CD4-positive, CD25-positive, alpha-beta regulatory T cell (primary cell): ENCODE measurements at places on chromosomes 2 and 18. TPM values are rescaled to one million over a fixed set of nuclear protein-coding genes. Genes with fewer than 3 reads are reported as not detected.

GRCh38 chr2:146868051-146868450 lies 976.8 kb upstream of the ACVR2A start:
- no peak for DNase-seq

- no peak for DNase-seq
Observed at GRCh38 chr2:5846881-5847280, 154.7 kb downstream of the SOX11 start.

DNA sequence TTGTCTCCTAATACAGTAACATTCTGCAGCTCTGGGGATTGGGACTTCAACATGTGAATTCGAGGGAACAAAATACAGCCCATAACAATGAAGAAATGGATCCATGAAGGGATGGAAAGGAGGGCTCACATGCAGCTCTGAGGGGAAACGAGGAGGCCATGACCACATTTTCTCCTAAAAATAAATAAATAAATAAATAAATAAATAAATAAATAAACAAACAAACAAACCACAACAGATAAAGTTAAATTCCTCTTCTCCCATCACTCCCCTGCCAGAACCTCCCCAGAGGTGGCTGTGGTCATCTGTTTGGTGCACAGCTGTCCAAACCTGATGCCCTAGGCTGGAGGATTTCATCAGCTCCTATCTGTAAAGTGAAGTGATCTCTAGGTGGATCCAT lies 42.7 kb downstream of the MAL start:
- DNase-seq = no peak

DNA sequence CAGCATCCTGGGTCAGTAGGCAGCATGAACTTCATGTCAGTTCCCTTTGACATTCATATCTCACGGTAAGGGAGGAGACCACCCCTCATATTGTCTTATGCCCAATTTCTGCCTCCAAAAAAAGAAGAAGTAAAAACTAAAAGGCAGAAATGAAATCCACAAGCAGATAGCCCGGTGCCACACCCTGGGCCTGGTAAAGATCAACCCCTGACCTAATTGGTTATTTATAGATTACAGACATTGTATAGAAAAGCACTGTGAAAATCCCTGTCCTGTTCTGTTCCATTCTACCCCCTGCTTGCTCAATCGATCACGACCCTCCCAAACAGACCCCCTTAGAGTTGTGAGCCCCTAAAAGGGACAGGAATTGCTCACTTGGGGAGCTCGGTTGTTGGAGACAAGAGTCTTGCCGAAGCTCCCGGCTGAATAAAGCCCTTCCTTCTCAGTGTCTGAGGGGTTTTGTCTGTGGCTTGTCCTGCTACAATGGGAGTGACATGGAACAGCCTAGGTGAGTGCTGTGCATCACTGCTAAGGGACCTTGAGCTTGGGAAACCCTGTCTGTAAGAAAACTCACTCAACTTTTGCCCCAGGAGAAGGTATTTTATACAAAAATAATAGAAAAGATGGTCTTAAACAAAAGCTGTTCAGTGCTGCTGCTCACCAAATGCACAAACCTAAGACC lies 11.1 kb downstream of the NDUFV2 start:
- DNase-seq = no peak

DNA sequence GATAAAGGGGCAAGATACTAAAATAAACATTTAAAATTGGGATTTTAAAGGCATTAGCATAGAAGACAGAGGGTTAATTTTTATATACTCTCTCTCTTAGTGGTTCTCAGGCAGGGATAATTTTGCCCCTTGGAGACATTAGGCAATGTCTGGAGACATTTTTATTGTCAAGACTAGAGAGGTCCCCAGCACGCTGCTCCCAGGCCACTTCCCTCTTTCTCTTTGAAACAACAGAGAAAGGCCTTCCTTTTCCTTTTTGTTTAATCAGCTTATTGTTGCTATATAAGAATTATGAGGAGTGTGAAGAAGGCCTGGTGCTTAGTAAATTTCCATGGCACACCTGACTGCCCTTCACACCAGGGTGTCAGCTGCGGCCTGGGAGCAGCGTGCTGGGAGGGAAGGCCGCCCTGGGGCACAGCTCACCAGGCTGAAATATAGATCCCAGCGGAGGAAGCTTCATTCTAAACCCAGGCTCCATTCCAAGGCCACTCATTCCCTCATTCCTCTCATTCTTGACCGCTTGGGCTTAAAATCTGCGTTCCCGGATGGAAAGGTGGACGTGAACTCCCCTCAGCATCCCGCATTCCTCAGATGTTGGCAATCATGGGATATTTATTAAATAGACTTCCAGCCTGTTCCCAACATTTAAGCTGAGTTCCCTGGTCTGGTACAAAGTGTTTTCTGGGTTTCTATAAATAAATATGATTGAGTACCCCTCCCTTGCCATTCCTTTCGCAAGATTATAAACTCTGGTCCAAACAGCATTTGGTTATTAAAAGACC lies 22.5 kb downstream of the SLC14A2 start:
- no peak for DNase-seq

DNA sequence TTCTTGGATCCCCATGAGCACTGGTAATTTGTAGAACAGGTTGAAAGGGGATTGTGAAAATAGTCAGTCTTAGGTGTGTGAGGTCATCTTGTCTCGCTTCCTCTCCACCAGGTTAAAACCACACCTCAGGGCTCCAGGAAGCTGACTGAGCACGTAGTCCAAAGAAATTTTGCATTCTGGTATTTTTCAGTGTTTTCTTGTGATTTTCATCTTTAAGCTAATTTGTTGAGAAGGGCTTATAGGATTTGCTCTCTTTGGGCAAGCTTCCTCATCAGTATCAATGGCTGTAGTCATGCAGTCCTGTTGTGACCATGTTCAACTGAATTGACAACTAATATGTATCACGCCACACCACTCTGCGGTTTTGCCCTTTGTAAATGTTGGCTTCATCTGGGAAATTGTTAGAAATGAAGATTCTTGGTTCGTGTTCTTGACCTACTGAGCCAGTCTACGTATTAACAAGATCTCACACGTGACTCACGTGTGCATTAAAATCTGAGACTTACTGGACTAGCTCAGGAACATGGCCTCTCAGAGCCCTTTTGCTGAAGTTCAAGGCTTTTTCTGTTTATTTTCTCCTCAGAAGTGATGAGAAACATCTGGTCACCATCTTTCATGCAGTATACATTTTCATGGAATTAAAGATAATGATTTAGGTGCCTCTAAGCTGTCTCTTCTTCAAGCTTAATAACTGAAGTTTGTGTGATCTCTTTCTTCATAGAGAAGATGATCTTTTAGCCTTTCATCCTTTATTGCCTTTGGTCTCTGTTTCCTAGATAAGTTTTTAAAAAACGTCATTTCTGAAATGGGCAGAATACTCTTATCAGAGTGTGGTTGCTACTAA lies 32.8 kb downstream of the FMNL2 start:
- no peak for DNase-seq

DNA sequence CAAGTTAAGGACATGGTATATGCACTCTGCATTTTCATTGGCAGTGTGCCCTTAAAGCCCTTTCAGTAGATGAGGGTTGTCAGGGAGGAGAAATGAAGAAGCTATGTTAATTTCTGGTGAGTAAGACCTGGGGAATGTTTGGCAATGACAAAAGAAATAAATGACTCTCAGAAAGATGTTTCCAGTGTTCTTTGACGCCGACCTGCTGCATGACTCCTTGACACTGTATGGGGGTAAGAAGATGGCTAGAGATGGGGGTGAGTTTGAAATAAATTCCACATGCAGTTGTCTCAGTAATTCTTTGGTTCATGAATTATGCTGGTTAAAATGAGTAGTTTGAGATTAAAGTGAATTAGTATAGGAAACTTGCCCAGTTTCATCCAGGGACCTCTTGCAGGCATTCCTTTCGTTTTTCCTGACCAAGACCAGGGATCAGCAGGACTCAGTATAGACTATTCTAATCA lies 5.9 kb downstream of the CCDC121 start:
- DNase-seq = no peak

IL36RN gene
- total RNA-seq = not detected

CDH7 gene
- total RNA-seq = not detected

CD302 gene
- total RNA-seq = 2.4 TPM

SLC16A14 gene
- total RNA-seq = not detected

RASGRP3 gene
- total RNA-seq = 9.1 TPM

ILKAP gene
- 122 TPM for total RNA-seq
